ENCODE measurements at places on chromosomes 4 and X.

DNA sequence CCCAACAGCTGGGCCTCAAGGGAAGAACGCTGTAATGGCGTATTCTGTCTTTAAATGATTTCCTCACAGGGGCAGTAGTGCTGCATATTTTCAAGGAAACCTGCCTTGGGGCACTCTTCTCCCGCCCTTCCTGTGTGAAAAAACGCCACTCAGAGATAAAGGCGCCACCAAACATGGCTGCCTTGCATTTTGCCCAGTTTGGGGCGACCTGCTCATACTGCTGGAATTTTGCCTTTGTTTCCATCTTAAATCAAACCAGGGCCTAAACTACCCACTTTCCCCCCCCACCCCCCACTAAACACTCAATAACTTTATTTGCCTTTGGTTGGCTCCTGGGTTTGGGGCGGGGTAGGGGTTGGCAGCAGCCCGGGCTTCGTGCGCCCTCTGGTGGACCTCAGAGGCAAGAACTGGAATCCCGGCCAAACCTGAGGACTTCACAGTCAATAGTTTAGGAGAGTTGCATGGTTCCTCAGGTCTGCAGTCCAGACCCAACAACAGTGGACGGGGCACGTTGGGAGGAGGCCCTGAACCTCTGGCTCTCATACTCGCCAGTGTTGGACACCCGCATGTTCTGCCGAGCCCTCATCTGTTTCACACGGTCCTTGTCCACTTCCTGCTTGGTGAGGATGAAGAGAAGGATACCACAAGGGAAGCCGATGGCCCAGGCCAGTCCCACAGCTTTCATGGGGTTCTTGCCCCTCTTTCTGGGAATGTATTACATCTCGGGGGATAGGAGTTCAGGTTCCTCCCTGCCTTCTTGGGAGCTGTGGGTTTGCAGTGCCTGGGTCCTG, 220.1 kb upstream of the STK26 start:
- peak; percentile 84 for DNase-seq

DNA sequence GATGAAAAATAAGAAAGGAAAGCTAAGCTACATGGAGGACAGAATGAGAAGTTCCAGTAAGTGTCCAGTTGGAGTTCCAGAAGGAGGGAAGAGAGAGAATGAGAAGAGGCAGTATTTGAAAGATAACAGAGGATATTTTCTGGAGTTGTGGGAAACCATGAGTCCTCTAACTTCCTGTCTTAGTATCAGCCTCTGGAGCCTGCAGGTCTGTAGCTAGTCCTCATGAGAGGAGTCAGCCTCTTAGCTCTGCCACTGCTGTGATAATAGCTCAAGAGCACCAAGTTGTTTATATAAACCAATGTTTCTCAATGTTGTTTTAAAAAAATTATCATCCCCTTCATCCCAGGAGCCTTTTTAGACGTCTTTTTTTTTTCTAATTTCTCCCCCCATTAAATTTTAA, 2.4 kb upstream of the PLAC1 start:
- no peak for DNase-seq

DNA sequence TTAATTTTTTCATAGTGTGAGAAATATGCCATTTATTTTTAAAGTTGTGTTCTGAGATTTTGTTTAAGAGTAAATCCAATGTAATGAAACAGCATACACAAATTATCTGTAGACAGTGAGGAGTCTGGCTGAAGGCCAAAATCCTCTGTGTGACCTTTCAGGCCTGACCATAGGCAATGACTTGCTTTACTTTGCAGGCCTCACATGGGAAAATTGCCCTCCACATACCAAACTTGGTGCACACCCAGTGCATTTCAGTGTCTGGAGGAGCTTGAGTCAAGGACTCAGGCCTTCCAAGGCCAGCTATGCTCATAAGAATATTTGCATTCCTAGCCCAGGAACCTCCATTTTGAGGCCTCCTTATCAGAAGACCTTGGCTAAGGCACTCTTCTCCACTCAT, 430.1 kb downstream of the GABRG1 start:
- DNase-seq, result no peak

DNA sequence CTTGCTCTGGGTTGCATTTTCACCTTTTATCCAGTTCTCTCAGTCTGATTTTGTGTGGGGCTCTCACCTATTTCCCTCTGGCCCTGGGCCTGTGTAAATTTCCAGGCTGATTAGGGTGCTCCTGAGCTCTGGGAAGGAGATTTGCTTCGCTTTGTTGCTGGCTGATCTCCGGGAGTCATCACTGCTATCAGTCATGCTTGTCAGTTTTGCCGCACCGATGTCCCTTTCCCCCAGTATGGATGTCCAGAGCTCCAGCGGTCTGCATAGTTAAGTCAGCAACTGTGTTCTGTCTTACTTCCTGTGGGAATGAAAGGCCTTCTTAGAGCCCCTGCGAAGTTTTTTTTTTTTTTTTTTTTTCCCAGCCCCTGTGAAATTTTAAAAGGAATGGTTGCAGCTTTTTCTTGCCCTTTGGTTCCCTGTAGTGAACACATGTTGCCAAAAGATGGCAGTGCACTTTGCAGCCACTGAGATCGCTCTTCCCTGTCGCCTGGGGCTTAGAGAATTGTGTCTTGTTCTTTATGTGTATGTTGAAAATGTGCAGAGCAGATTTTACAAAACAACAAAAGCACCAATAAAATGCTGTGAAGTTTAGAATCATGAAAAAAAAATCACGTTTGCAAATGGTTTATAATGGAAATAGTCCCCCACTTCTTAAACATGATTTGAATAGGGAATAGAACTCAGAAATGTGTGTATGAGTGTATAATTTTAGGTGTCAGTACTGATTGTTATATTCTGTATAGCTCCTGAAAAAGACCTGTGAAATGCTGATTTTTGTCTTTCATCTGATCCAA, 109.1 kb upstream of the SLC4A4 start:
- no peak for DNase-seq

GRCh38 chrX:9164086-9164485, 130.2 kb upstream of the FAM9B start:
- DNase-seq, result no peak
